ENCODE measurements at places on chromosomes 11 and 22.

DNA sequence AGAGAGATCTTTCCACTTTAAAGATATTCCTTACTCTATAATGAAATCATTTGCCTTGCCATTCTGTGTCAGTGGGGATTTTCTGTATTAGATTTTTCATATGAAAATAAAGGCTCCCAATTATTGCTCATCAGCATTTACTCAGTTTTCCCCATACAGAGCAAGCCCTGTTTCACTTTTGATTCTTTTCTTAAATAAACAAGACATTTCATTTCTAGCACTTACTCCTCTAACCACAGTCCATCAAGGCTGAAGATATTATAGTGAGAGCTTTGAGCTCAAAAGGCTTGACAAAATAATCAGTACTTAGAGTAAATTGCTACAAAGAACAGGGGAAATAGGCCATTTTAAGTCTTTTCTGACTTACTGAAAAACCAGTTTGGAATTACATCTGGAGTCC lies 385.1 kb downstream of the LRRC4C start:
- DNase-seq: no peak

GRCh38 chr22:31945971-31946680 lies 1.8 kb downstream of the YWHAH start:
- DNase-seq: no peak

GRCh38 chr11:65915821-65916251 lies 3.0 kb downstream of the C11orf68 start:
- peak; percentile 81 for DNase-seq

DNA sequence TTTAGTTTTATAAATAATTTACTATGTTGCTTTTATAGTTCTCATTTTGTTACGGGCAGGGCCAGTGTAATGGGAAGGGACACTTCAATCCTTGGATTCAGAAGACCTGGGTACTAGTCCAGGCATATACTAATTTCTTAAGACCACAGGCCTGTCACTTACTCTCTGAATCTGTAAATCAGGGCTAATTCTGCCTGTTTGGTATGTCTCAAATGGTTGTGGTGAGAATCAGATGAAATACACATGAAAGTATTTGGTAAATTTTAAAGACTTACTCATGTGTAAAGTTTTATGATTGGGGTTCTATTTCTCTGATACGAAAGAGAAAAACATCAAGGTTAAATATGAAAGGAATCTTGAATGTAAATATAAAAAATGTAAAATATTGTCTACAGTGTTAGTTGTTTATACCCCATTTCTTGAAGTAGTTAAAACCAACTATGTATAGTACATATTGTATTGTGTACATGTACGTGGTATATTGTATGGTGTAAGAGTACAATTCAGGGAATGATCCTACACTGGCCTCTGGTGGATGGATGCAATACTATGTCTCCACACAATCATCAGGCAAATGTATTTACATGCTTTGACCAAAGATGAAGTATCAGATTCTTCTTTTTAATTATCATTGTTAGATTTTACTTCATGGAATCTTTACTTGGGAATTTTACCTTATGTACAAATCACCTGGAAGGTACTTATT lies 24.5 kb upstream of the RAG2 start:
- peak; percentile 30 for DNase-seq

DNA sequence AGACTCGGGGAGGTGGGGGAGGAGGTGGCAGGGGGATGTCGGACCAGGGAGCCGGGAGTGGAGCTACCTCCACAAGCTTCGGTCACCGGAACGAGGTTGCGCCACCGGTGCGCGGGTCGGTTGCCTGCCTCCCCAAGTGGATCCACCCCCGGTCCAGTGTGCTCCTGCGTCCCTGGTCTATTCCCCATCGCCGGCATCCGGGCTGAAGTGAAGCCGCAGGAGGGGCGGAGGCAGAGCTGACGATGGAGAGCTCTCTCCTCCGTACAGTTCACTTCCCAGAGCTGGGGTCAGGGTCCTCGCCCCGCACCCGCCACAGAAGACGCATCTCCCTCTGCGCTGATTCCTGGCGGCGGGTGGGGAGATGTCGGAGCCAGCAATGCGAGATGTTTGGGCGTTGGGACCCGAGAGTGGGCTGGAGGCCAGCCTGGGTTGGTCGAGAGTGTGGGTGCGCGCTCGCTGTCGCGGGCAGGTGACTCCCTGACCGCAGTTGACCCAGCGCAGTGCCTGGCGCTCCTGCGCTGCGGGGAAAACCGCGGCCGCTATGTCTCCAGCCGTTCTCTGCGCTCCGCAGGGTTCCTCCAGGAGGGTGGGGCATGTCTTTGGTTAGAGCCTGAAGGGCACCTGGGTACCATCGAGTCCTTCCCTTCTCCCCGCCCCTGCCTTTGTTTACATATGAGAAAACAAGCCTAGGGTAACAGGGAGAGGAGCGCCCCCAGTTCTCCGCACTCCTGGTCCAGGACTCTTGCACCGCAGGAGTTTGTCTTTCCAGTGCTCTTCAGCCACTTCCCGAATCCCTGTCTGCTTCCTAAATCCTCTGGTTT lies 1.7 kb downstream of the C11orf96 start:
- DNase-seq: peak; percentile 30

- peak; percentile 62 for DNase-seq
Observed at GRCh38 chr11:65558002-65558929, at the start of gene LTBP3. LTBP3 (minus strand) TSS chr11:65558359; CDS start chr11:65557959, 400 bp downstream.

GRCh38 chr11:5550440-5551095 lies 2.2 kb upstream of the OR52H1 start:
- no peak for DNase-seq

GRCh38 chr11:486189-486588 lies 20.9 kb downstream of the RNH1 start:
- no peak for DNase-seq

DNA sequence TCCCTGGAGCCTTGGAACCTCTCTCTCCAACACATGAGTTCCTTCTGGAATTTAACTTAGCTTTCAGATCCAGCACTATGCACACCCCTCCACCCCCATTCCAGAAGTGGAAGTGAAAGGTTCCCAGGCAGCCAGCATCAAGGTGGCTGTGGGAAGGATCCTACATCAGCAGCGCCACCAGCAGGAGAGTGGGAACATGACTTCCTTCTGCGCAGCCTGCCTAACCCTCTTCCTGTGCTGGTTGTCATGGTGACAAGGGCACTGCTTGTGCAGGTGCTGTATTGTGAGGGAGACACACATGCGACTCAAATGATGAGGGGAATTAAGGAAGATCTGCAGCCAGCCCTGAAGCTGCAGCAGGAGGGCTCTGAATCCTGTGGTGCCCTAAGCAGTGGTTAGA lies 904.5 kb upstream of the API5 start:
- peak; percentile 59 for DNase-seq

DNA sequence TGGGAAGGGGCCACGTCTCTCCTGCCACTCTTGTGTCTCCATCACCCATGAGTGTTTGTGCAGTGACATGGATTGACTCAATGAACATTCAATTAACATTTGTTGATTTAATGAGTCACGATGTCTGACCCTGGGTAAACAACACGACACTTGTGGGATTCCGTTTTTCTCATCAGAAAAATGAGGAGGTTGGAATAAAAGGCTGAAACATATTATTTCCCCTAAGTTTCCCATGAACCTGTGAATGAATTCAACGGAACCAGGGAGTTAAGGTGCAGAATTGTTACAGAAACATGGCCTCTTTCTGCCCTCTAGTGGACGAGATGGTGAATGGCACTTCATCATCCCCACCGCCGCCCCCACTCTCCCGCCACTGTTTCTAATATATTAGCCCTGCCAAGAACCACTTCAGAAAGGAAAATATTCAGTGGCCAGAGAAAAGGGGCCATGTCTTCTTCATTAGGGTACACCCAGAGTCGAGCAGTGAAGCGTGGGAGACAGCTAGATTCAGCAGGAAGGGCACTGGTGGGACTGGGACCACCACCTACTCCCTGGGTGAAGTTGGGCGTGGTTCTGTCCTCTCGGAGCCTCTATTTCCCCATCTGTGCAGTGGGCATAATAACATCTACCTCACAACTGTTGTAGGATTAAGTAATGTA lies 46.3 kb upstream of the SYT13 start:
- peak; percentile 10 for DNase-seq

DNA sequence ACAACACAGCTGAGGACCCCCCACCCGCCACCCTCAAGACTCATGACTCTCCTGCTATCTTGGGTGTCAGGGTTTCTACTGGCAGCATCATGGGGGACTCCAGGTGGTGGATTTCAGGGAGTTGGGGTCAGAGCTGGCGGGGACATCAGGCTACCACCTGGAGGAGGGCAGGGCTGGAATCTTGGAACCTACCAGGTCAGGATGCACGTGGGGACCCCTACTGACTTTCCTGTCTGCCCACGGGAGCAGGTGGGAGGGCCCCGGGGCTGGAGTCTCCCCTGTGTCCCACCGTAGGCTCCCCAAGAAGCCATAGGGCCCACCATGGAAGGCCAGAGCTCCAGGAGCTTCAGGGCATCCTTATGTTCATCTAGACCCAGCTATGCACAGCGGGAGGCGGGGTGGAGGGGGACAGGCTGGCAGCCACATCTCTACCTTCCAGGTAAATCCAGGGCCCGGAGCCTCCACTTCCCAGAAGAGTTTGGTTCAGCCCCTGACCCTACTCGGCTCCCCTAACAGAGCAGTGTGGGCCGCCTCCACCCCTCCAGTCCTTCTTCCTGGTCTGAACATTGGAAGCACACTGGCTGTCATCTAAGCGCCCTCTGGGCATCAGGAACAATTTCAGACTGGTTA lies 10.0 kb downstream of the SLC37A2 start:
- no peak for DNase-seq

- DNase-seq: no peak
Observed at GRCh38 chr11:12834166-12834565, 159.9 kb downstream of the TEAD1 start.

- no peak for DNase-seq
Observed at GRCh38 chr11:71371674-71372069, 76.5 kb downstream of the DHCR7 start.

DNA sequence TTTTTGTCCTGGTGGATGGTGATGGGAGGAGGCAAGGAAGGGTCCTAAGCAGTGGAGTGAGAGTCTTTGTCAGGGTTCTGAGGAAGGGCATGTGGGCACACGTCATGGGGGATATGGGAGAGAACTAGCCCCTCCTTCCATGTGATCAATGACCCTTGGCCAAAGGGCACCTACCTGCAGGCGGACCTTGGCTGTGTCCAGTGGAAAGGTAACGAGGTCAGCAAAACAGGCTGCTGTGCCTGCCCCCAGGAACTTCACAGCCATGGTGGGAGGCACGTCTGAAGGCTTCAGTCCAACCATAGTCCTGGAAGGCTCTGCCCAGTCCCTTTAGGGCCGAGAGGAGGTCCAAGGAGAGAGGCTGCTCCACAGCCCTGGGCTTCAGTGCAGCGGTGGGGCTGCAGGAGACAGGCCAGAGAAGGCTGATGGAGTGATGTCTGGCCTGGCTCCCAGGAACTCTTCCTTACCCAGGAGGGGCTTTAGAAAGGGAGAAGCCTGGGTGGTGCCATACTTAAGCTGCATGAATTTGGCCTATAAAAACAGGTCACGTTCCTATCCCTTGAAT lies 2.1 kb downstream of the UCP3 start:
- no peak for DNase-seq

- DNase-seq: no peak
Observed at GRCh38 chr11:94815705-94816344, 47.7 kb downstream of the AMOTL1 start.

GRCh38 chr22:41286639-41287091 lies 678 bp upstream of the RANGAP1 start:
- peak; percentile 32 for DNase-seq

GRCh38 chr11:119436711-119437110 lies 13.7 kb upstream of the THY1 start:
- no peak for DNase-seq

DNA sequence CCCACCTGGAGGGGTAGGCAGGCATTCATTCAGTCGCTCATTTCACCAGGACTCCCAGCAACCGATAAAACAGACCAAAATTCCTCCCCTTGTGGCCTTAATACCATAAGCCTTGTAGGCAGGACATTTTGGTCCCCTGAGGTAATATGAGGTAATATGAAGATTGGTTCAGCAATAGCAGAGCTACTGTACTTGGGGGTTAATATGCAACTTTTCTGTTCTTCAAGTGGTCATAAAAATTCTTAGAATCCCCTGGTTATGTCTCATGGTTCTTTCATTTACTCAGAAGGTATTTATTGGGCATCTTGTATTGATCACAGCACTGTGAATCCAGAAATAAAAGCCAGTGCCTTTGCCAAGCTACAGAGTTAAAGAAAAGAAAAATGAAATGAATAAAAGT lies 29.8 kb downstream of the SHISA8 start:
- DNase-seq: no peak
